ENCODE measurements at places on chromosomes 4 and X.

DNA sequence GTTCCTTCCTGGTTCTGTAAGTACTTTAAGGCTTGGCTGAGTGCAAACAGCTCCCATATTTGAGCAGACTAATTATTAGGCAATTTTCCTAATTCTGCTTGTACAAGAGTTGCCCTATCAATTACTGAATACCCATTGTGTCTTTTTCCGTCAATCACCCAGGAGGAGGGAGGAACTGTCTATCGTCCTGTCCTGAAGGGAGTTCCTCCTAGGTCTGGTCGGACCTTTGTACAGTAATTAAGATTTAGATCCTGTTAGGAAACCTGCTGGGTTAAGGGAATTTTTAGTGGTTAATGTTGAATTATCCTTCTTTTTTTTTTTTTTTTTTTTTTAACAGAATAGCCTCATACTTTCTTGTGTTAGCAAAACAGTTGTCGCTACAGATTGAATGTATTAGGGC lies 130.1 kb downstream of the KDM6A start:
- DNase-seq: no peak

DNA sequence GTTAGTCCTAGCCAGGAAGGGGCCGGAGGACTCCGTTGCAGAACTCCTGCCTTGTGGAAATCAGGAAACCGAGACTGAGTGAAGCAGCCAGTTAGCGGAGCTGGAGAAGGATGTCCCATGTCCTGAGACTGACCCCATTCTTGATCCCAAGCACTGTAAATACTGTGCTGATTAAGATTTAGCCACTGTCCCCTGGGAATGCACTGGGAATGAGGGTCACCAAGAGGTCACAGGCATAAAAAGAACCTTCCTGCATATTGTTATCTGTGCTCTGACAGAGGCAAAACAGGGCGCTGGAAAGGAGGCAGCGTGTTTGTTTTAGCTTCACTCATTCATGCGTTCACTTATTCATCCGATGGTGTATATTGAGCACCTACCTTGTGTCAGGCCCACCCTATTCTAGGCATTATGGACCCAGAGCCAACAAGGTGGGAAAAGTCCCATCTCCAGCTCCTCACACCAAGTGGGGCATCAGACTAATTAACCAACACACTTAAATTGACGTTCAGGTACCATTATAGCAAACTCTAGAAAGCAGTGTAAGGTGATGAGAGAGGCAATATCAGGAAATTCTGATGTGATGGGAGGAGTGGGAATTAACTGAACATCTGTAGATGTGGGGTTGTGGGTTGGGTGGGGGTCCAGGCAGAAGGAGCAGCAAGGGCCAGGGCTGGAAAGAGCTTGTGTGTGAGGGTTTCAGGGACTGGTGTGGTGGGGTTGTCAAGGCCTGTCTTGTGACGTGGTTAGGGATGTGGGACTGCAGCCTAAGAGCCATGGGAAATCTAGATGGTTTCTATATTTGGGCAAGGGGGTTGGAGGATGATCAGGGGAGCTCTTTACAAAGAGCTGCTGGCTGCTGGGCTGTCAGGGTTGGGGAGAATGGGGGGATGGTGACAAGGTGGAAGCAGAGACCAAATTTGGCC lies 10.6 kb upstream of the SLC2A9 start:
- no peak for DNase-seq

DNA sequence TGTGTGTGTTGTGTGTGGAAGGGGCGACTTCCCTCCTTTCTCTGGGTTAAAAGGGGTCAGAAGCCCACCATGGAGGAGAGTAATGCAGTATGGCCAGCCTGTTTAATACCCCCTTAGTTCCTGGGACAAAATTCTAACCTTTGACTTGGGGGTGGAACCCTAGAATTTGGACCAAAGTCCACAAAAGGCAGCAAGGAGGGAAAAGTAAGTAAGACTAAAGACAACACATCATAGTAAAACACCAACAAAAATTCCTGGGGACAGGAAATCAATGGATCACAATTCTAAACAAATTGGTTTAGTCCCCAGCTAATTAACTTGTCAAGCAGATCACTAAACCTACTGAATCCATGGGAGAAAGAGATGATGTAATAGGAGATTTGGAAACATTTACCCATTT lies 3.1 kb downstream of the AMOT start:
- DNase-seq: no peak

GRCh38 chrX:5086388-5086787 lies 1142.3 kb downstream of the NLGN4X start:
- no peak for DNase-seq

DNA sequence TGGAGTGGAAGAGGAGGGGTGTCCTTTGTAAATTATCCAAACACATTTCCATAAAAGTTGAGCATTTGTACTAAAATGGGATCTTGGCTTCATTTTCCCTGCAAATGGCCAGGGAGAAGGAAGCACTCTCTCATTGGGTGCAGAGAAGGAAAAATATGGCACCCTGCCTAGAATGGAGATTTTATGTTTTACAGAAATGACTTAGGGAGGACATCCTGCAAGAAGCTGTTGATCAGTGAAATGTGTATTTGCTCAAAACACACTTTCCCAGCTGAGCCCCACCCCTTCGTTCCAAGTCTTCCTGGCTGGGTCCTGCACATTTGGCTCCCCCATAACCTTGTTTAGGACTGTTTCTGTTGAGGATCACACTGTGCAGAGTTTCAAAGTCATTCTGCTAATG lies 213.5 kb upstream of the TAPT1 start:
- no peak for DNase-seq

DNA sequence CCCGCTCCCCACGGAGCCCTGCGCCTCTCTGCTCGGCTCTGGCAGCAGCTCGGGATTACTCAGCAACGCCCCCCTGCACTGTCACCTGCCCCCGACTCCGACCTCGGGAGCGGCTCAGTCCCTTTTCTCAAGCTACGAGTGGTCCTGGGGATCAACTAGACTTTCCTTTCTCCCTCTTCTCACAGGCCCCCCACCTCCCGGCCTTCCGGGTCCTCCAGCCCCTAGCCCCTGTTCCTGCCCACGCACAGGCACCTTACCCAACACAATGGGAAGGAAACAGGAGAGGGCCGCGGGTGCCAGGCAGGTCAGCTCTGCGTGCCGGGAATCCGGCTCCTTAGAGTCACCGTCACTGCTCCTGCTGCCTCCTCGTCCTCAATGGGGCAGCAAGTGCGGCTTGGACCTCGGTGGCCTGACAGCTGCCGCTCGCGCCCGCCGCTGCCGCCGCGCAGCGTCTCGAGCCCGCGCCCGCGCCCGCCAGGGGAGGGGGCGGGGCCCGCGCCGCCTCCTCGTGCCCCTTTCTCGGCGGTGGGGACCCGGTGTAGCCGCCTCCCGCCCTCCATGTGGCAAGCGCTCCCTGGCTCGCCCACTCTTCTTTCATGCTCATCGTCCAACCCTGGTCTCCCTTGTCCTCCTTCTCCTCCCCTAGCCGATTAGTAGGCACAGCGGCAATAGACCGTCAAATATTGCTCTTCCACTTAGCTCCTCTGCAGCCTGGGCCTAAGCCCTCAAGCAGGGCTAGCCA lies at the start of gene RAB9B:
Gene RAB9B, minus strand, starts transcription at position 455 of the 742 bp plus-strand sequence. CDS start 6,473 bp downstream, outside the sequence.
- peak; percentile 34 for DNase-seq
